Stimulated activated CD8-positive, alpha-beta memory T cell treated with anti-CD3 and anti-CD28 coated beads, Interleukin-15, amount 100 ng/mL, for 4 hours (primary cell): ENCODE measurements at places on chromosomes 7 and 10.

DNA sequence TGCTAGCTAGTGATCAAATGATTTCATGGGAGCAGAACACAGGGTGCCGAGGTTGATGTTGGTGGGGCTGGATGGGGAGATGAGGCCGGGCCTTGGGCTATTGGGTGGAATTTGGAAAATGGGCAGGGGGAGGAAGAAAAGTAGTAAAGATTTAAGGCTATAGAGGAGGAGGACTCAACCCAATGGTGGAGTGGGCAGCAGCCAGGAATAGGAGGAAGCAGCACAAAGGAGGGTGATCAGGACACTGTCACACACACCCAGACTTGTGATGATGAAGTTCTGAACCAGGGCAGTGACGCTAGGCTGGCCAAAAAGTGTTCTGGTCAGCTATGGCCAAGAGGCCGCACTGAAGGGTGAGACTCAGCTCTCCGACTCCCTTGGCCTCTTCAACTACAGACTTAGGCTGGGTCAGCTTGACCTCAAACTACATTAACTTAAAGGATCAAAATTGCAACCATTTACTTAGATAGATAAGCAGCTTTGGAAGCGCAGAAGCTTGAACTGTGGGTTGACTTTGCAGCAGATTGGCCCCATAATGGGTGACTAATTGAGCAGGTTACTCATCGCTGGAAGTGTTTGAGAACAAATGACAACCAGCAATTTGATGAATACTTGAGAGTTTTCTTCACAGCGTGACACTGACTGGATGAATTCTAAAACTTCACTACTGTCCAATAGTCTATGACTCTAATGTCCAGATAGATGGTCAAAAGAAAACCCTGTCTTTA is 29.4 kb upstream of the GPR26 start:
- no peak for DNase-seq

DNA sequence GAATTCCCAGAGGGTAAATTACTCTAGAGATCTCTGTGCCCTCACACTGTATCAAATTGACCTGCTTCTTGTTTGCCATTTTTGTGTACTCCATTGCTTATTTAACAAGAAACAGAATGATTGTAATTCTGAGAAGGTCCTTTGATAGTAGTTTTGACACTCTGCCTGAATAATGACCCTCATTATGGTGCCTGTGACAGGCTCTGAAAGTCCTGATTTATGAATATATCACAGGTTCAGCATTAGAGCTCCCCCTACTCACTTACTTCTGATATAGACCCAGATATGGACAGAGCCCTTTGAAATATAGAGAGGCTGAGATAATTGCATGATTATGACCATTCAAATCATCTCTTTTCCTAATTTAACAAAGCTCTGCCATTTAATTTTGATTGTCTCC is 465.2 kb downstream of the MDFIC start:
- DNase-seq = no peak

DNA sequence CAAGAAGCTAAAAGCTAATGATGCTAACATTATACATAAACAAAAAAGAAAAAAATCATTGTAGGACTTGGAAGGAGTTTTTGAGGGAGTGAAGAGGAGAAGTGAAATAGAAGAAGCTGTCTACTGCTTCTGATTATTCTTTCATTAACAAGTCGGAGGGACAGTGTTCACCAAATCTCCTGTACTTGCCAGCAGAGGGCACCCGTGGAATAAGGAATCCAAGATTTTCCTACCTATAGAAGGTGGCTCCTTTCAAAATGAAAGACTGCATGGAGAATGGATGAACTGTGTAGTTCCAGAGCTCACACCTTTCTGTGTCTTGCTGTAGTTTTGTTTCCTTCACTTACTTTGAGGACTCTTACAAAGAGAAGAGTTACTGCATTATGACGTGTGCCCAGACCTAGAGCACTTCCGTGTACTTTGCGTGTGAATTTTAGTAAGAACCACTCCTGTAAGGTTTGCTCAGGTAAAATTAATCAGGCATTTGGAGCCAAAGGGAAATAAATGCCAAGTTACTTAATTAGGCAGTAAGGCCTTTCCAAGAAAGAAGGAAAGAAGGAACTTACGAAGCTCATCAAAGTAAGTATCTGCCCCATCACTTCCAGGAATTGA is 145.1 kb downstream of the SEMA3D start:
- no peak for DNase-seq

DNA sequence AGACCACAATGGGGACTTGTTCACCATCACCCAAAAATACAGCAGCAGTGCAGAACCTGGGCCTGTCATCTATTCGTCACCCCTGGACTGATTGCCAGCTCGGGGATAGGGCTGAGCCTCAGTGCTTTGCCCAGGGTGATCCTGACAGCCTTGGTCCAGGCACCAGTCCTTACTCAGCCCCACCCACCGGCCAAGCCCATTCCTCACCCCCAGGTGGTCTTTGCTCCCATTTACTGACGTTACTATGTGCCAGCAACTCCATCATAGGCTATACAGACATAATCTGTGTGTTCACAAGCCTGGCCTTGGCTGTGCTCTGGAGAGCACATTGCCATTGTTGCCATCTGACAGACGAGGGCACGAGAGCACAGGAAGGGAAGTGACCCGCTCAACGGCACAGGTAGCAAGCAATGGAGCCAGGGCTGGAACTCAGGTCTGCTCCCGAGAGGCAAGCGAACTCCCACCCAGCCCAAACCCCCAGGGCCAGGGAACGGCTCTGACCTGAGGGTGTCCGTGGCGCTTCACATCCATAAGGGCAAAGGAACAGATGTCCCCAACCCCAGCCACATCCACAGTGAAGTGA is 6.8 kb downstream of the ATG9B start:
- no peak for DNase-seq

DNA sequence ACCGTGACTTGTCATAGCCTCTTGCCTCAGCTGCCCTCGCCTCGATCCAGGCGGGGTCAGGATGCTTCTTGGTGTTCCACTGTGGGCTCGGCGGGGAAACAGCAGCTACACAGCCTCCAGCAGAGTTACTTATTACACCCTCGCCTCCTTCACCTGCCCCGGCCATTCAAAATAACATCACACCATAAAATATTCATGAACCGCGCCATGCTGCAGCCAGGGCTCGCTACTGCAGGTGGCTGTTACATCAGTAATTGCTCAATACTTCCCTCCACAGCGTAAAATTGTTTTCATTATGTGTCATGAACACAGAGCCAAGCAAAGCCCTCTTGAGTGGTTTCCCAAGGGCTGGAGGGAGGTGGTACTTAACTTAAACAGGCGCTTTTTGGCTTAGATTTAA is 241.5 kb upstream of the SP8 start:
- DNase-seq = no peak
